Suprapubic skin (tissue), 4 donors: ENCODE measurements at places on chromosomes 11 and 22.

GRCh38 chr22:37588546-37589215 lies 8.8 kb upstream of the LGALS2 start:
- DNase-seq, result no peak

- DNase-seq, result no peak
Measured at GRCh38 chr11:9754010-9754471, 90.2 kb downstream of the SWAP70 start.

DNA sequence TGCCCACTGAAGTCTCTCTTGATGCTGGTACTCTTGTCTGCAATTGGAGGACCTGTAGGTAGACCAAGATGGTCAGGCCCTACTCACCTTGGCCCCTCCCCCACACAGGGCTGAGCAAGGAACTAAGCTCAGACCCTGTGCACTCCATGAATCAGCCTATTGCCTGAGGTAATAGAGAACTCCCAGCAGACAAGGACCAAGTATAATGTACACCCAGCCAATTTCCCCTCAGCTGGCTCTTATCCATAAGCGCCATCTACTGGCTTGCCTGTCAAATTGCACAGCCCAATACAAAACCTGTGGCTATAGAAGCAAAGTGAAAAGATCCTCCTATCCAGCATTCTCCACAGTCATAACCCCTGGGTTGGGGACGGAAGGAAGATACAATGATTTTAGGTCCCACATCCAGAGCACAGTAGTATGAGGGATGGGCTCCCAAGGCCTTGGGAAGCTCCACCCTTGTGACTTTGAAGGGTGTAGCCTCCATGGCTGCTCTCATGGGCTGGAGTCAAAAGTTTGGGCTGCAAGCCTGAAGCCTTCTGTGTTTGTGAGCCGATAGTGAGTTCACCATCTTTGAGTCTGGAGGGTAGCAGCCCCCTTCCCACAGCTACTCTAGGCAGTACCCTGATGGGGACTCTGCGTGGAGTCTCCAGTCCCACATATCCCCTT lies 56.0 kb downstream of the GLYATL2 start:
- no peak for DNase-seq

- no peak for DNase-seq
Measured at GRCh38 chr22:22867996-22868715, 19.5 kb upstream of the IGLL5 start.

GRCh38 chr11:121274332-121274991 lies 18.1 kb upstream of the SC5D start:
- no peak for DNase-seq

GRCh38 chr22:21076912-21077625 lies 31.3 kb downstream of the LRRC74B start:
- DNase-seq, result no peak

DNA sequence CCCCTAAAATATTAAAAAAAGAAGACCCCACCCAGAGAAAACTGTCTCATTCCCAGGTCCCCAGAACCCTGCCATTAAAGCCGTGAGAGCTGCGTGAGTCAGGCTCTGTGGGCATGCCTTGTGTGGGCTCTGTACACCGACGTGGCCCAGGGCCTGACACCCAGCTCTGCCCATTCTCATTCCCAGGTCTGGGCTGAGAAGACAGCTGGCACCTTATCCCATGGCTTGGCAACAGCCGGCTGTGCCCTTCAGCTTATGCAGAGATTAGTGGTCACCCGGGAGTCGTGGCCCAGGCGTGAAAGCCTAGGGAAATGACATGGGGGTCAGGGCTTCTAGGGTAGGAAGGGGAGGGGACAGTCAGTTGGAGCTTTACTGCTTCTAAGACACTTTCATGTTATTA lies 31.9 kb downstream of the OTOG start:
- DNase-seq, result peak; percentile 43

DNA sequence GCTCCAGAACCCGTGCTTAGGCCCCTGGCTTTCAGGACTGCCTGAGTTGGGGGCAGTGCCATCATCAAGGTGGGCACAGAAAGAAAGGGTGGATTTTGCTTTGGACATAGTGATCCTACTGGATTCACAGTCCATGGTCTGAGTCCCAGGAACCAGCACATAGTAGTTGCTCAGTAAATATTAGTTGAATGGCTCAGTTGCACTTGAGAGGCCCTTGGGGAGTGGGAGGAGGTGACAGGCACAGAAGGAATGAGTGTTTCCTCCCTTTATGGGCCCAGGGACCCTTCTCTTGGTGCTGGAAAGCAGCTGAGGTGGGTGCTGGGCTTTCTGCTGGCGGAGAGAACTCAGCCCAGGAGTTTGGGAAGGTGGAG lies 16.6 kb downstream of the ARHGEF17 start:
- DNase-seq, result no peak

- DNase-seq, result no peak
Measured at GRCh38 chr11:2465202-2466068, 20.6 kb downstream of the KCNQ1 start.

- DNase-seq, result no peak
Measured at GRCh38 chr11:92268546-92268945, 43.9 kb downstream of the FAT3 start.

- no peak for DNase-seq
Measured at GRCh38 chr11:119671051-119671450, 57.9 kb downstream of the NECTIN1 start.

- DNase-seq, result no peak
Measured at GRCh38 chr11:132620423-132620822, 911.9 kb downstream of the OPCML start.

DNA sequence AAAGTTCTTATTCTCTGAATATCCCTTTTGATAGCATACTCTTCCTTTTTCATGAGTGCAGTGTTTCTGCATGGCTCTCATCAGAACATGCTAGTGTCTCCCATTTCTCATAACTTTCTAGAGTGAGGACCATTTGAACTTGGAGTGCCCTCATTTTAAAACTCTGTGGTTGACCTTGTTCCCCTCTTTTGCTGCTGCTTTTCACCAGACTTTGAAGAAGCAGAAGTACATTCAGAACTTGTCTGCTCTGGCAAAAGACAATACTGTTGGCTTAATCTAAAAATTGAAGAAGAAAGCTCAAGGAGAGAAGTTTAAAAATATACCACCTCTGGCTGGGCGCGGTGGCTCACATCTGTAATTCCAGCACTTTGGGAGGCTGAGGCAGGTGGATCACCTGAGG lies 35.0 kb downstream of the PPARA start:
- no peak for DNase-seq

DNA sequence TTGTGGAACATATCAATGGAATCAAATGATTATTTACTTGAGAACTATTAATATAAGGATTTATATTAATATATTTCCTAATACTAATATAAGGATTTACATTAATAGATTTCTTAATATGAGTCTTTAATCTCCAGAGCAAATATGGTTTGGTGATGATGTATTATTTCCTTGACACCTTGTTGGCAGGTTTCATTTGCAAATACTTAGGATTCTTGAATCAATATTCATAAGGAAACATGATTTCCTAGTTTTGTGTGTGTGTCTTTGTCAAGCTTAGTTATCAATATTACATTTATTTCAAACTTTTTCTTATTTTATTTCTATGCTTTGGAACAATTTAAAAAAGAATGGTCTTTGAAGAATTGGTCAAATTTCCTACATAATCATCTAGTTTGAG lies 138.5 kb downstream of the RAB38 start:
- DNase-seq, result no peak

GRCh38 chr11:115067471-115067870 lies 389.1 kb downstream of the NXPE2 start:
- DNase-seq, result no peak

- no peak for DNase-seq
Measured at GRCh38 chr11:80097146-80097545, 656.3 kb upstream of the TENM4 start.

- no peak for DNase-seq
Measured at GRCh38 chr11:75147191-75147874, 3.6 kb upstream of the SLCO2B1 start.

GRCh38 chr11:12042215-12042676 lies 33.8 kb upstream of the DKK3 start:
- no peak for DNase-seq

GRCh38 chr22:22755778-22756100 lies 111.3 kb downstream of the GGTLC2 start:
- DNase-seq, result no peak
